ENCODE measurements at places on chromosomes 6 and 20.

DNA sequence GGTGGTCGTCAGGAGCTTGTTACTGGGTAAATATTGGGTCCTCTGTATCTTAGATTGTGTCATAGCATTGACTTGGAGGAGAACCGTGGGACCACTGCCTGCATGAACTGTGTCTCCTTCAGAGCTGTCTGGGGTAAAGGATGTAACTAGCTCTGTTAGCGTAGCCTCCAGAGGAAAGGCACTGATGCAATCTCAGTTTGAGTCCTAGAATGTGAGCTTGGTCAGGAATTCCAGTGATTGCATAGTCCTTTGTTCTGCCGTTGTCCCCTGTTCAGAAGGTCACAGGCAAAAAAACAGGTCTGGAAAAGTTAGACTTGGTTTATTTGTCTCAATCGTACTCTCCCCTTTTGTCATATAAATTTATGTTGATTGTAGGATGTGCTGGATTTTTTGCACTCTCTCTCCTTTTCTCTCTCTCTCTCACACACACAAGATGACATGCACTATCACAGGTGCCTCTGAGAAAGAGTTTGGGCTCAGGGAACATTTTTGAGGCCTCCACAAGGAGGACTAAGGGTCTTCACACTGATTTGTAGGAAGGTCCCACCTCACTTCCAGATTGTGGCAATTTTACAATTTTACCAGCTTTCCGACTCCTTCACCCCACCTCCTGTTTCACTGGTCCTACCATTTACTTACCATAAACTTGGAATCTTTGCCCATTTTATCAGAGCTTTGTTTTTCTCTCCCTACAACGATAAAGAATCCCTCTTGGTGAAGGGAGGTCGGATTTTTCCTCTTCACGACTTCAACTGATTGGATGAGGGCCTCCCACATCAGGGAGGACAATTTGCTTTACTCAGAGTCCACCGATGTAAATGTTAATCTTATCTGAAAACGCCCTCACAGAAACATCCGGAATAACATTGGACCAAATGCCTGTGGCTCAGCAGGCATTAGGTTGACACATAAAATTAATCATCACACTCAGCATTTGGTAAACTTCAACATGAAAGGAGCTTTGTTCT is 7.0 kb upstream of the DACT2 start:
- no peak for DNase-seq

GRCh38 chr6:131575834-131576478 is 2.9 kb downstream of the ARG1 start:
- DNase-seq = no peak

GRCh38 chr20:10557685-10558084 is 116.1 kb downstream of the JAG1 start:
- DNase-seq = no peak

- peak; percentile 19 for DNase-seq
These were observed 22.6 kb downstream of the SLC2A12 start for GRCh38 chr6:134029495-134030455.

- DNase-seq = no peak
These were observed 144.7 kb upstream of the RPS6KA2 start for GRCh38 chr6:166771701-166772100.

GRCh38 chr20:48824830-48825565 is 2.8 kb downstream of the PREX1 start:
- no peak for DNase-seq

DNA sequence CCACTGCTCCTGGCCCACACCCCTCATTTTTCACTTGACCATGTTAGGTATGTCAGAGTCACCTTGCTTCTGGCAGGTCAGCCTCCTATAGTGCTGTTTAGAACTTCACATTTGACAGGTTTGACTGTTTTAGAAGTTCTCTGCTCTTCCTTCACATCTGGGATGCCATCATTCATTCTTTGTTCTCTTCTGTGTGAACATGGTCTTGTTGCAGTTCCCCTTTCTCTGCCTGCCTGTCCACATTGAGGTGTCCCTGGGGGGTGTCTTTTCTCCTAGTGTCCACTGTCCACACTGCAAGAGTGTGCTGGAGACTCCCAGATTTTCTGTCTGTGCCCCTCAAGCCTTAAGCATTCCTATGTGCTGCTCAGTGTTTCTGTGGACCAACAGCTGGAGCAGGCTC is 89.5 kb downstream of the JARID2 start:
- DNase-seq = no peak

DNA sequence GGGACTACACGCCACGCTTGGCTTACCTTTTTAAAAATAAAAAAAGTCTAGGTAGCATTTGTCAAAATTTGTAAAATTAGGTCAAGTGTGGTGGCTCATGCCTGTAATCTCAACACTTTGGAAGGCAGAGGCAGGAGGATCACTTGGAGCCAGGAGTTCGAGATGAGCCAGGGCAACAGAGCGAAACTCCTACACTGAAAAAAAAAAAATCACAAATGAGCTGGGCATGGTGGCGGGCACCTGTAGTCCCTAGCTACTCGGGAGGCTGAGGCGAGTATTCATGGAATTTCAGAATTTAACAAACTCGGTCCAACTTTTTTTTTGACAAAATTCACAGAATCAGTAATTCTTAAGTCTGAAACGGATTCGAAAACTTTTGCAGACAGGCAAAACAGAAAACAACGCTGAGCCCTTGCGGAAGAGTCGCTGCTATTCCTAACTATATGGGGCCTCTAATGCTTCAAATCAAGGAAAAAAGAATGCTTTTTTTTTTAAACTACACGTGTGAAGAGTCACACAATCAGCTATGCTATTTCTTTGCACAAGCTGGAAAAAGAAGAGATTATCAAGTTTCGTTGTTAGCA is 62.9 kb downstream of the GTF2H5 start:
- DNase-seq = no peak

- peak; percentile 92 for DNase-seq
These were observed 50.7 kb upstream of the CD83 start for GRCh38 chr6:14066782-14067406.
